ENCODE measurements at places on chromosomes 7 and 10. TPM values are rescaled to one million over a fixed set of nuclear protein-coding genes. Genes with fewer than 3 reads are reported as not detected.

The COPG2 gene
- 53.0 TPM for total RNA-seq

The ZP3 gene
- 3.5 TPM for total RNA-seq

GRCh38 chr10:48931188-48931587, 8.5 kb downstream of the LRRC18 start:
- DNase-seq: no peak

The ZNF33B gene
- 9.4 TPM for total RNA-seq

- DNase-seq: no peak
Observed at GRCh38 chr7:157233677-157234076, 95.0 kb downstream of the UBE3C start.

GRCh38 chr10:28020080-28020860, 21.4 kb upstream of the ODAD2 start:
- no peak for DNase-seq

DNA sequence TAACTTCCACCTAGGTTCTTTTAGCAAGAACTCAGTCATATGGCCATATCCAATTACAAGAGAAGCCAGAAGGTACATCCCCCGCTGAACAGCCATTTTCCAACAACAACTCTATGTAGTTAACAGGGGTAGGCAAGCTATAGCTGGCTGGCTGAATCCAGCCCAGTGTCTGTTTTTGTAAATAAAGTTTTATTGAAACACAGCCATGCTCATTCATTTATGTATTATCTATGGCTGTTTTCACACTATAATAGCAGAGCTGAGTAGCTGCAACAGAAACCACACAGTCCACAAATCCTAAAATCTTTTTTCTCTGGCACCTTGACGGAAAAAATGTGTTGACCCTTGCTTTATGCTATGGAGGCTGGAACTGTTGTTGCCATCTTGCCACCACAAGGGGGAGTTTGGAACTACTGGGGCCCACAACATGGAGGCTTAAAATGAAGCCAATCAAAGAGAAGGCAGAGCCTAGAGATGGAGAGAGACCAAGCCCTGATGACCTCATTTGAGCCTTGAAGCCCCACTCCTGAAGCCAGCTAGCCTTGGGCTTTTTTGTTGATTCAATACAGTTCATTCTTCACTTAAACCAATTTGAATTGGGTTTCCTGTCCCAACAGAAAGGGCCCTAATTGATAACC, 33.3 kb upstream of the XPNPEP1 start:
- DNase-seq: peak; percentile 80

- DNase-seq: no peak
Observed at GRCh38 chr7:46363688-46364087, 442.6 kb upstream of the IGFBP3 start.

The CYP2E1 gene
- 1.8 TPM for total RNA-seq

DNA sequence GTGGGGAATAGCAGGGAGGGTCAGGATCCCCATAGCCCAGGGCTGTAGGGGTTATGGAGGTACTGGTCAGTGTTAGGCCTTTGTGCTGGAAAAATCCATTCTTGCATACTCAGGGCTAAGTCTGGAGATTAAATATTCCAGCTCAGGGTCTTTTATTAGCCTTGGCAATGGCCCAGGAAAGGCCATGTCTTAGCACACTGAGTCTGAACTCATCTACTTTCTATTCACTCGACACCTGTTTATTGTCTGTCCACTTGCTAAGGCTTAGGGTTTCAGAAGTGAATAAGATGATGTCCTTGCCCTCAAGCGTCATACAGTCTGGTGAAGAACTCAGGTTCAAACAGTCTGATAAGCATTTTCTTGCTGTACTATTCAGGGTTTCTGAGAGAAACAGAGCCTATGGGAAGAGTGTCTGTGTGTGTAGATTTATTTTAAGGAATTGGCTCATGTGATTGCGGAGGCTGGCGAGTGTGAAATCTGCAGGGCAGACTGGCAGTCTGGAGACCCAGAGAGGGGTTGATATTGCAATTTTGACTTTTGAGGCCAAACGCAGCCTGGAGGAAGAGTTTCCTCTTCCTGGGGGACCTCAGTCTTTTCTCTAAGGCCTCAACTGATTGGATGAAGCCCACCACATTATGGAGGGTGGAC, 135.8 kb downstream of the RAMP3 start:
- DNase-seq: no peak

DNA sequence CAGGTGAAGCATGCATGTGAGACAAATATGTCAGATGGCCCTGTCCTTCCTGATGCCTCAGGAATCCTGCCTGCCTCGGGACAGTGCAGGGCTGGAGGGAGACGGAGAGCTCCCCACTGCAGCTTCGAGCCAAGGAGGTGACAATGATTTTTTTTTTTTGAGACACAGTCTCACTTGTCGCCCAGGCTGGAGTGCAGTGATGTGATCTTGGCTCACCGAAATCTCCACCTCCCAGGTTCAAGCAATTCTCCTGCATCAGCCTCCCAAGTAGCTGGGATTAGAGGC, 68.8 kb downstream of the OAT start:
- no peak for DNase-seq

DNA sequence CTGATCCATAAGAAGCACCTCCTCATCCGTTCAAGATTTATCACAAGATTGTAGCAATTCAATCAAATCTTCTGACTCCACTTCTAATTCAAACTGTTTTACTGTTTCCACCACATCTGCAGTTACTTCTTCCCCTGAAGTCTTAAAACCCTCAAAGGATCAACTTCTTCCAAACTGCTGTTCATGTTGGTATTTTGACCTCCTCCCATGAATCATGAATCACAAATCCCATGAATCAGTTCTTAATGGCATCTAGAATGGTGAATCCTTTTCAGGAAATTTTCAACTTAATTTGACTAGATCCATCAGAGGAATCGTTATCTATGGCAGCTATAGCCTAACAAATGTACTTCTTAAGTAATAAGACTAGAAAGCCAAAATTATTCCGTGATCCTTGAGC, 122.3 kb downstream of the IMMP2L start:
- DNase-seq: no peak

DNA sequence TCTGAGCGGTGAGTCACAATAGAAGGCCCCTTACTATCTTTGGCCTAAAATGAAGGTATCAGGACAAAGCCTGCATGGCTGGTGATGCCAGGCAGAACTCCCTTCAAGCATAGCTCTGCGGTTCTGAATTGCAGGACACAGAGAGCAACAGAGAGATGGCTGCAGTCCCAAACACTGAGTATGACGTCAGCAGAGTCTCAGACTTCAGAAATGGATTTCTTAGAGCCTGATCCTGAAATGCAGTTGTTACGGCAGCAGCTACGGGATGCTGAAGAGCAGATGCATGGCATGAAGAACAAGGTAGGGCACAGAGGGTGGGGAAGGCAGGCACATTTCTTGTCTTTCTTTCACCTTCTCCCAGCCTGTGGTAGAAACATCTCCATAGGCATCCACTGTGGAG, 13.5 kb downstream of the CCDC136 start:
- no peak for DNase-seq

GRCh38 chr10:61821693-61822092, 79.8 kb upstream of the ARID5B start:
- no peak for DNase-seq

The TCTN3 gene
- 34.4 TPM for total RNA-seq

The UPK3BL1 gene
- total RNA-seq: 13.8 TPM

DNA sequence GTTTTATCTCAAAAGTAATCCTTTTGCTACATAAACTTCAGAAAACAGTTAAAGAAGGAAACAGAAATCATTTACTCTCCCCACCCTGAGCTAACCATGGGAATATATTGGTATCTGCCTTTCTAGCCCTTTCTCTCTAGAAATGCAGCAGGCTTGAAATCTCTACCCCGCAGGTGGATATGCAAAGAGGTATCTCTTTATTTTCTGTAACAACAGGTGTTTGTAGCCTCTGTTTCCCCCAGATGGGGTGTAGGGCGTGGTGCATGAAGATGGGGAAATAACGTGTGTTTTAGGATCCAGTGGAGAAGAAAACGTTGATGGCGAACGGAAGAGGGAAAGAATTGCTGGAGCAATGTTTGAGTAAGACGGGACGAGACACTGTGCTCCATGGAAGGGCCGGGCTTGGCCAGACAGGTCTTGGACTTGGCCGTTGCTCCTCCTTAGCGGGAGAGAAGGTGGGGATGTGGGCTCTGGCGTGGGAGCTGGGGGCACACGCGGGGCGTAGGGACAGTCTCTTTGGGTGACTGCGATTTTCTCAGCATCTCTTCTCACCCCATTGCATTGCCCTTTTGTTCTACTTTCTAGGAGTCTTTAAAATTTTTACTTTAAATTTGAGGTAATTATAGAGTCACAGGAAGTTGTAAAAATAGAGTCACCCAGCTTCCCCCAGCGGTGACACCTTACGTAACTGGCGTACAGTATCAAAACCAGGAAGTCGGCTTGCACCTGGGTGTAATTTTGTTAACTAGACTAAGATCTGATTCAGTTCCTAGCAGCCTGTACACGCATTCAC, 82.9 kb downstream of the ELFN1 start:
- DNase-seq: peak; percentile 10

GRCh38 chr7:3518546-3518945, 217.5 kb downstream of the SDK1 start:
- DNase-seq: no peak

GRCh38 chr10:87716348-87716670, 56.6 kb downstream of the PAPSS2 start:
- DNase-seq: no peak

DNA sequence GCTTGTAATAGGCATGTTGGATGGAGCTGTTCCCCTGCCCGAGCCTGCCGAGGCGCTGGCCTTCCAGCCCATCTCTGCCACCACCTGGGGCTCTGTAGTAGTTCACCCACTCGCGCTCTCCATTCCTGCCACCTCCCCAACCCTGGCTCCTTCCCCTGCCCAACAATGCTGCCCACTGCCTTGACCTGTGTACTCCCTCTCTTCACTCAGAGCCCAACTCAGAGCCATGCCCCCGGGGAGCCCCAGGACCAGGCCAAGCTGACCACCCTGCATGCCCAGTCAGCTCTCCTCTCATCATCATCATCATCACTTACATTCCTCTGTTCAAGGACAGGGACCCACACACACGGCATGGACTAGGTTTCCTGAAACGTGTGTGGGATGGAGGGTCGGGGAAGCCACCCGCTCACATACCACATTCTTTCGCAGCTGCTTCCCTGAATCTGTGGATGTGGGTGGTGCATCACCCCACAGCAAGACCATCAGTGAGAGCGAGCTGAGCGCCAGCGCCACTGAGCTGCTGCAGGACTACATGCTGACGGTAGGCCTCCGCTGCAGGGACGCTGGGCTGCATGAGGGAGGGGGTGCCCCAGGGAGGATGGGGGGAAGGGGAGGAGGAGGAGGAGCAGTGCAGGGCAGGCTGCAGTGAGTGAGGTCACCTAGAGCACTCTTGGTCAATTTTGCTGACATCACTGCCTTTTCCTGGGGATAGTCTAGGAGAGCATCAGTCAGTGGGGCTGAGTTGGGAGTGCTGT, 15.6 kb downstream of the NACAD start:
- peak; percentile 84 for DNase-seq

DNA sequence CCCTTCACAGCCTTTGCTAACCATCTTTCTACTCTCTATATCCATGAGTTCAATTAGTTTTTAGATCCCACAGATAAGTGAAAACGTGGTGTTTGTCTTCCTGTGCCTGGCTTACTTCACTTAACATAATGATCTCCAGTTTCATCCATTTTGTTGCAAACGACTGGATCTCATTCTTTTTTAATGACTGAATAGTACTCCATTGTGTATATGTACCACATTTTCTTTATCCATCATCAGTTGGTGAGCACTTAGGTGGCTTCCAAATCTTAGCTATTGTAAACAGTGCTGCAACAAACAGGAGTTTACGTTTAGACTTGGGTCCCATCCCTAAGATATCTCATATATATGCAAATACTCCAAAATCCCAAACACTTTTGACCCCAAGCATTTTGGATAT, 9.1 kb downstream of the CDC123 start:
- no peak for DNase-seq

DNA sequence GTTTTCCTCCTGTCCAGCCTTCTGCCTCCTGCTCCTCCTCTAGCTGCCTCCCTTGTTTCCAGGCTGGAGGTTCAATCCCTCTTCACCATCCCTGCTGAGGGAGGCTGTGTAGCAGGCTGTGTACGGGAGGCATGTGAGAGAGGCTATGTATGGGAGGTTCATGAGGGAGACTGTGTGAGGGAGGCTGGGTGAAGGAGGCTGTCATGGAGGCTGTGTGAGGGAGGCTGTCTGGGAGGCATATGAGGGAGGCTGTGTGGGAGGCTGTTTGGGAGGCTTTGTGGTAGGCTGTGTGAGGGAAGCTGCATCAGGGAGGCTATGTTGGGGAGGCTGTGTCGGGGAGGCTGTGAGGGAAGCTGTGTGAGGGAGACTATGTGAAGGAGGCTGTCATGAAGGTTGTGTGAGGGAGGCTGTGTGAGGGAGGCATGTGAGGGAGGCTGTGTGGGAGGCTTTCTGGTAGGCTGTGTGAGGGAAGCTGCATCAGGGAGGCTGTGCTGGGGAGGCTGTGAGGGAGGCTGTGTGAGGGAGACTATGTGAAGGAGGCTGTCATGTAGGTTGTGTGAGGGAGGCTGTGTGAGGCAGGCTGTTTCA, 123.7 kb upstream of the RNF32 start:
- no peak for DNase-seq

- DNase-seq: no peak
Observed at GRCh38 chr7:92766461-92767003, 69.8 kb downstream of the CDK6 start.

The AMZ1 gene
- 2.5 TPM for total RNA-seq

The C10orf105 gene
- not detected for total RNA-seq

Measured in osteoblast (primary cell).